ENCODE measurements at places on chromosomes 7 and 10.

DNA sequence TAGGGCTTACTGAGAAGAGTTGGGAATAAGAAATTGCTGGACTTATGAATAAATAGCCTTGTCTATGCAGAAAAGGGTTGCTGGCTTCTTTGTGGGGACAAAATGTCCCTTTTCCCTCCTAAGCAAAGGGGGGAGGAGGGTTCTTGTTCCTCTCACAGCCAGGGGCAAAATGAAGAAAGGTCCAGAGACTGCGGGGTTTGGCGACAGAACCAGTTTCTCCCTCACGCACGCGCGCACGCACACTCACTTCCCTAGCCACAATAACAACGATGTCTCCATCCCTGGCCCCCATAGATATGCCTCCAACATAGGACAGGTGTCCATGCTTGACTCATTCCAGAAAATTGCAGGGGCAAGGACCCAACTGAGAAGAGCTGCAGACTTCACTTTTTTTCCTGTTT lies 3.3 kb downstream of the ZMIZ1 start:
- no peak for DNase-seq

DNA sequence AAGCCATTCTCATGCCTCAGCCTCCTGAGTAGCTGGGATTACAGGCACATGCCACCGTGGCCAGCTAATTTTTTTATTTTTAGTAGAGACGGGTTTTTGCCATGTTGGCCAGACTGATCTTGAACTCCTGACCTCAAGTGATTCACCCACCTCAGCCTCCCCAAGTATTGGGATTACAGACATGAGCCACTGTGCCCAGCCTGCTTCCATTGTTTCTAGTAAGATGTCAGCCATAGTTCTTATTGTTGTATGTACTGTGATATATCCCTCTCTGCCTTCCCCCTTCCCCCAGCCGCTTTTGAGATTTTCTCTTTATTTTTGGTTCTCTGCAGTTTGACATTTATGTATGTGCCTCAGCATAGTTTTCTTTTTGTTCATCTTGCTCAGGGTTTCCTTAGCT lies 87.9 kb upstream of the KLF14 start:
- no peak for DNase-seq

DNA sequence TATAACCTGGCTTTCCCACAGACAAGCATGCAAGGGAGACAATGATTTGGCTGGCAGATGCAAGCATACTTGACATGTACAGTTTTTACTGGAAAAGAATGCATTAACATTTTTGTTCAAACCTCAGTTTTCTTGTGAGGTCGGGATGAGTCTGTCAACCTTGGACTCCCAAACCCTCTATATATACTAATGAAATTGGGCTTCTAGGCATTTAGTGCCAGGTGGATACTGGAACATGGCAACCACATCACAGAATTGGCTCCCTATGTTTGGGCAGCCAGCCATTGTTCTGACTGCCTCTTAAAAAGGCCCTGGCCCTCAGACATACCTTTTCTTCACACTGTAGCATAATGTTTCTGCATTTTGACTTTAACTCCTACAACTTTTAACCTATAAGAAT lies 39.1 kb downstream of the CDK6 start:
- DNase-seq = no peak

- no peak for DNase-seq
Measured at GRCh38 chr7:116162992-116163391, 47.3 kb upstream of the TES start.

DNA sequence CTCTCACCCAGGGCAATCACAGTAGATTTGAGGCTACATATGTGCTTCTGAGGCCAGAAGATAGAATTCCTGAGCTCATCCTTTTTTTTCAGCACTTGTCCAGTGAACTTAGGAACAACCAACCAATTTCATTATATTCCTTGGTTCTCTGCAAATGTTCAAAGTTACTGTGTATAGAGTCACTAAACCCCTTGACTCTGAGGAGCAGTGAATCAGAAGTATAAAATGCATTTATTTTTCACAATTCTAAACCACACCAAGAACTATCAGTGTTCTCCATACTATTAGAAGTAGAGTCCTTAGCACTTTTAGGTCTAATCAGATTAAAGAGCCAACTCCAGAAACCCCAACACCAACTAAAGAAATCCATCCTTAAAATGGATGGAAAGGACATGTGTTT lies 19.6 kb upstream of the PAPSS2 start:
- no peak for DNase-seq

DNA sequence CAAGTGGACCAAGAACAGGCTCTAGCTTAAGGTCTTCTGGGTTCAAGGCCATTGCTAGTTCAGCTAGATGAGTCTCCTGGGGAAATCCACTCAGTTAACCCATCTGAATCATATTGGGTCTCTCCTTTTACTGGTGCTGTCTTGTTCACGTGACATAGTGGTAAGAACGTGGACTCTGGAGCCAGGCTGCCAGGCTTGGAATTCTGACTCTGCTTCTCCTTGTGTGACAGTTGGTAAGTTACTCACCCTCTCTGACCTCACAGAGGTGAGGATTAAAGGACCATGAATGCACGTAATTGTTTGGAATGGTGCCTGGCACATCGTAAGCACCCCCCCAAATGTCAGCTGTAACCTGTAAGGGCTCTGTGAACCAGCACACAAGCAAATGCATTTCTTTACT lies 9.7 kb upstream of the CALU start:
- no peak for DNase-seq

DNA sequence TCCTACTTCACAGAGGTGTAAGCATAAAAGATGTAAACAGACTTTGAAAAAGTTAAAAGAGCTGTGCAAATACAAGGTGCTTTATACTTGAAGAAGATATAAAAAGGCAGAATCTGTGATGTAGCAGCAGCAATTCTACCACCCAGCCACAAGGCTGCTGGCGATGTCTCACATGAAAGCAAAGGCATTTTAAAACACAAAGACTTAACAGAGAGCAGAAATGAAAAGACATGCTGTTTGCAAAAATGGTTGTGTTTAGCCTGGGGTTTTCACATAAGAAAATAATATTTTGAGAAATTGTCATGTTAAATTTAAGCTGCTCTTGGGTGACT lies 85.5 kb upstream of the ZNF800 start:
- no peak for DNase-seq

- no peak for DNase-seq
Measured at GRCh38 chr7:146772601-146773000, 656.0 kb downstream of the CNTNAP2 start.

GRCh38 chr7:14219125-14219524 lies 229.7 kb upstream of the ETV1 start:
- DNase-seq = no peak

DNA sequence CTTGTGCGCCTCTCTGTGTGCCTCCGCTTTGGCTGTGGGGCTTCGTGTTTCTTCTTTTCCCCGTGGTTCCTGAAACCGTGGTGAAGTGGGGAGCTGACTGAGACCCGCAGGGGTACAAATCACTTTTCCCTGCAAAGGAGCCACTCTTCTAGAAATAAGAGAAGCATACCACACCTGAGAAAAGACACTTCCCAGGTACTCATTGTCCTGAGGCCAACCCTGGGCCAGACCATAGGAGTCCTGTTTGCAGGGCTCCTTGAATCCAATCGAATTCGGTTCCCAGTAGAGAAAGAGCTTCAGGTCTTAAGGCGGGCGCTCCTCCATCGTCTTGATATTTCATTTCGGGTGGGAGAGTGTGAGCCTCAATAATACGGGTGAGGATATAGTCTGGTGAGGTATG lies 32.4 kb upstream of the ZNF273 start:
- DNase-seq = peak; percentile 3

DNA sequence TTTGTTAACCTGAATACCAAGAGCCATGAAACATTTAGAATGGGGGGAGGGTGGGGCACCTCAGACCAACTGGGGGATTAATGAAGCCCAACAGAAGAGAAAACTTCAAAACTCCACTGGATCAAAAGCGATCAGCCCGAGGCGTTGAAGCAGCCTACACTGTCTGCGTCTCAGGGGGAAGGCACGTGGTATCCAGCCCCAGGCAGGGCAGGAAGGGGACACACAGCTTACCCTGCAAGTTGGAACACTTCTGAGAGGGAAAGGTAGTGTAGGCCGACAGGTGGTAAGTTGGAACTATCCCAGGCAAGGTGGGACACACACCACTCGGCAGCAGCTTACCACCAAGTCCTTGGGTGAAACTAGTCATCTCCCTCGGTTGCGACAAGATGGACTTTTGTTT lies 102.9 kb downstream of the TAX1BP1 start:
- DNase-seq = no peak

DNA sequence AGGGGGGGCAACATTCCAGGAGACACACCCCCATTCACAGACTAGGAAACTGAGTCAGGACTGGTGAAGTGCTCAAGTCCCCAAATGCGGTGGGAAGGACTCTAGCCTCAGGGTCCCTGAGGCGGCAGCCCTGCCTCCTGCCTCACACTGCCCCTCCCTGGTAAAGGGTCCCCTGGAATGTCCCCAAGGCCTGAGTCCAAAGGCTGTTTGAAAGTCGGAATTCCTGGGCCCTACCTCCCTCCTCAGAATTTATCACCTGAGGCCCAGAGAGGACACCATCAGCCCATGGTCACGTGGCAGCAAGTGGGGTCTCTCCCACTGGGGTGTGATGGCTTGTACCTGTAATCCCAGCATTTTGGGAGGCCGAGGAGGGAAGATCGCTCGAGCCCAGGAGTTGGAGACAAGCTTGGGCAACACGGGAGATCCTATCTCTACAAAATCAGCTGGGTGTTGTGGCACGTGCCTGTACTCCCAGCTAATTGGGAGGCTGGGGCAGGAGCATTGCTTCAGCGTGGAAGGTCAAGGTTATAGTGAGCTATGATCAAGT lies 110.3 kb upstream of the TNRC18 start:
- no peak for DNase-seq

GRCh38 chr10:130578532-130579289 lies 442.5 kb downstream of the GLRX3 start:
- no peak for DNase-seq

GRCh38 chr7:154429666-154430404 lies 377.6 kb downstream of the DPP6 start:
- no peak for DNase-seq

DNA sequence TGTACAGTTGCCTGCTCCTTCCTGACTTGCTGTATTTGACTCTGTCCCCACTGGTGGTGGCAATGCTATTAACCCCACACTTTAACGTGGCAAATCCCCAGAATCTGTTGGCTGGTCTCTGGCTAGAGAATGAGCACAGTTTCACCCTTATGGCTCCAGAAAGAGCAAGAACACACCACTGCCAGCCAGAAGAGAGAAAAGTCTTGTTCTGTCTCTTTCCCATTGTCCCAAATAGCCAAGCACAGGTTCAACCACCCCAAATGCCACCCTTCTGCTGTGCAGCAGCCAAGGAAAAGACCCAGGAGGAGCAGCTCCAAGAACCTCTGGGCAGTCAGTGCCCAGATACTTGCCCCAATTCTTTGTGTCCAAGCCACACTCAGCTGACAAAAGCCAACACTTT lies 11.3 kb downstream of the SLC16A9 start:
- no peak for DNase-seq

GRCh38 chr7:101680406-101681145 lies 51.5 kb upstream of the MYL10 start:
- no peak for DNase-seq

- DNase-seq = peak; percentile 32
Measured at GRCh38 chr10:3455385-3456334, 283.1 kb upstream of the PITRM1 start.

GRCh38 chr10:34292194-34292565 lies 522.9 kb downstream of the PARD3 start:
- no peak for DNase-seq

DNA sequence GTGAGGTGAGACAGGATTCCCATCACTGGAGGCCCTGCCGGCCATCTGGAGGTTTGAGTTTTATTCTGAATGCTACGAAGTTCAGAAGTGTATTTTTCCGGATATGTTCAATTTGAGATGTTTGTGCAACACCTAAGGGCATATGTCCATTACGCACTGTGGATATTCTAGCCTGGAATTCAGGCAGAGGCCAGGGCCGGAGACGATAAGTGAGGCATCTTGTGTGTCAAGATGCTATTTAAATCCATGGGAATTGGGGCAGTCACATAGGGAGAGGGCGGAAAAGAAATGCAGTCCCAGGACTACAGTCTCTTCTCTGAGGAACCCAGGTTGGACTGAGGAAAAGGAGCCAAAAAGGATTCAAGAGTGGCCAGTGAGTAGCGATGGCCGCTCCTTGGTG lies 1.9 kb upstream of the SUV39H2 start:
- DNase-seq = no peak

DNA sequence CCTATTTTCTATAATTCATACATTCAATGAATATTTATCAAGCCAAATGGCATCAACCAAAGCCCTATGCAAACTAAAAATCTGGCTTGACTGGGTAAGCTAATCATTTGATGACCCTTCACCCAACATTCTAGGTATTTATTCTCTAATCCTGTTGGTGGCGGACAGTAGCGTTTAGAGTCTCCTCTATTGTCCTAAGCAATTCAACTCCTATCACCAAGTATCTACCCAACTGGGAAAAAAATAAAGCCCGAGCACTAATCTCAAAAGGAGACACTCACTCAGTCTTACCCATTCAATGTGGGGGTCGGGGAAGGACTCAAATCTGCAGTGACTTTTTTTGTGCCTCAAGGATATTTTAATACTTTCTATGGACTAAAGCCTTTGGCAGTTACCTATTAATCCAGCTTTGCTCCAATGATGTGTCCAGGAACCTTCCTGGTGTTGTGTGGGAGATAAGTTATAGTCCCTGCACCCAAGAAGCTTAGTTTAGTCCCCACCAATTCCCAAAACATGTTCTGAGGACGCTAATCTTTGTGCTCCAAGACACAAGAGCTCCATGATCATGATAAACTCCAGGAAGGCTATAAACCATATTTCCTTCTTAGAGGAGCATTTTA lies 30.6 kb downstream of the DNMBP start:
- DNase-seq = no peak

DNA sequence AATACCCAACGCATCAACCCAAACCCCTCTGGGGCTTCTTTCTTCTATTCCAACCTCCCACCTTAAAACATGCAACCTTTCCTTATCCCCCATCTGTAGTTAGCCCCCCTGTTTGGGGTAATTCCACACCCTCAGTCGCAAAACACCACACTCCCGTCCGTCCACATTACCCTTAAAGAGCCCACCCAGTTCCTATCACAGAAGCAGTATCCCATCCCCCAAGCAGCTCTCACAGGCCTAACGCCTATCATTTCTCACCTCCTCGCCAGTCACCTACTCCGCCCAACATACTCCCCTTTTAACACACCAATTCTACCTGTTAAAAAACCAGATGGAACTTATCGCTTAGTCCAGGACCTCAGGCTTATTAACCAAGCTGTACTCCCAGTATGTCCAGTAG lies 63.7 kb downstream of the LRRC17 start:
- DNase-seq = no peak

- no peak for DNase-seq
Measured at GRCh38 chr7:111329367-111330234, 232.7 kb downstream of the IMMP2L start.

Measured in activated CD4-positive, alpha-beta memory T cell treated with anti-CD3 and anti-CD28 coated beads, Interleukin-2, amount 10 ng/mL, durations not matched to agents 7 days and 5 days (primary cell).